RWPE1 (cell line): ENCODE measurements at places on chromosomes 16 and 17.
A peak's percentile ranks its signal among the peaks of the same experiment; 100 is the strongest.

DNA sequence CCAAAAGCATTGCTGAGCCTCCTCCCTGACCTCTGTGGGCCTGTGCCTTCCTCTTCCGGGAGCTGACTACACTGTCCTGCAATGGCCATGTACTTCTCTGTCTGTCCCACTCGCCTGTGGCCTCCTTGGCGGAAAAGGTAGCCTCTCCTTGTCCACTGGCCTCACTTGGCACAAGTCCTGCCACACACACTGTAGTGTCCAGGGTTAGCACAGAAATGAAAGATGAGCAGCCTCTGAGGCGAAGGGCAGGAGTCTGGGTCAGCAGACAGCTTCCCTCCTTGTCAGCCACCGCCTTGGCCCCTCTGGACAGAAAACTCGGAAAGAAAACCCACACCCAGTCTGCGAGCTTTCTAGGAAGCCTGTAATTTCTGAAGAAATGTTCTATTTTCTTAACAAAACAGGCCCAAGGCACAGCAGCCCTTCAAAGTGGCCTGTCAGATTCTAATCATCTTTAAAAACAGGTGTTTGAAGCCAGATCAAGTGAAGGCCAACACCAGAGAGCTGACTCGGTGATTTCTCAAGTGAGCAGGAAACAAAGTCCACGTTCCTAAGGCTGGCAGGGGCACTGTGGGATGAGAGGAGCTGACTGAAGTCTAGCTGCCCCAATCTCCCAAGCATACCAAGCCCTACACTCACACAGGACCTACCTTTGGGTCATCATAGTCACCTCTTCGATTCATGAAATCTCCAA is 67.2 kb downstream of the GTF3C1 start:
- no peak for DNase-seq

DNA sequence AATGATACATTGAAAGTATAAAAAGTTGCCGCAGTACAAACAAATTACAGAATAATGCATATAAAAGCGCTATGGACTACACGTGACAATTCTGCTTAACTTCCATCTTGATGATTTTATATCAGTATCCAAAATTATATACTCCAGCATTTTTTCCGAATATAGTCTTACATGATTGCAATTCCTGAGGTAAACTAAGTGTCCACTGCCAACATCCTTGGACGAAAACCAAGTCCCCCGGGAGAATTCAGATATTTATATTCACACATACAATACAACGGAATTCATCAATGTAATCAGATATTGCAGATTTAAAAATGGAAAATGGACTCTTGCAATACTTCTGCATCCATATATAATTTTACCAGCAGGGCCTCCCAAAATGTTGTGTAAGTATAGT is 8.9 kb upstream of the MYH11 start:
- no peak for DNase-seq

DNA sequence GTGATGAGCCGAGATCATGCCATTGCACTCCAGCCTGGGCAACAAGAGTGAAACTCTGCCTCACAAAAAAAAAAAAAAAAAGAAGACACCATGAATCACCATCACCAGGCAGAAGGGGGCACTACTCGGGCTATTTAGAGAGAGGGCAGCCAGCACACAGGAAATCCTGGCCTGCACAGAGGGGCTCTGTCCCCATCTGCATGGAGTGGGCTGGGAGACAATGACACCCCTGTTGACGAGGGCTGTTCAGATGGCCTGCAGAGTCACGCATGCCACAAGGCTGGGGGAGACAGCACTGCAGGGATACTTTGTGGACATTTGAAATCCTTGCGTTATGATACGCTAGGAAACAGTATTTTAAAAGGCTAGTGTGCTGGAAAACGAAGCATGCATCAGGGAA is 48.3 kb downstream of the CUEDC1 start:
- no peak for DNase-seq

DNA sequence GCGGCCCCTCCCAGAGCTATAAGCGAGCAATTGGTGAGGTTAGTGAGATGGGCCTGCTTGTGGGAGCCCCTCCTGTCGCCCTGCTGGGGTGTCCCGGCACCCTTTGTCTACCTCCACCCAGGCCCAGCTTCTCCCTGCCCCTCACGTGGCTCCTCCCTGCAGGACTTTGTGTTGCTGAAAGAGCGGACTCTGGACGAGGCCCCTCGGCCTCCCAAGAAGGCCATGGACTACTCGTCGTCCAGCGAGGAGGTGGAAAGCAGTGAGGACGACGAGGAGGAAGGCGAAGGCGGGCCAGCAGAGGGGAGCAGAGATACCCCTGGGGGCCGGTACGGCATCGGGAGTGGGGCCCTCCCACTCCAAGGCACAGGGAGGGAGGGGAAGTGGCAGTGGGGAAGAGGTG is 6.1 kb upstream of the C17orf107 start:
- DNase-seq = no peak

- no peak for DNase-seq
These were observed 4.2 kb upstream of the MRM1 start for GRCh38 chr17:36597226-36597625.

GRCh38 chr17:68324114-68324513 is 32.8 kb downstream of the ARSG start:
- no peak for DNase-seq

DNA sequence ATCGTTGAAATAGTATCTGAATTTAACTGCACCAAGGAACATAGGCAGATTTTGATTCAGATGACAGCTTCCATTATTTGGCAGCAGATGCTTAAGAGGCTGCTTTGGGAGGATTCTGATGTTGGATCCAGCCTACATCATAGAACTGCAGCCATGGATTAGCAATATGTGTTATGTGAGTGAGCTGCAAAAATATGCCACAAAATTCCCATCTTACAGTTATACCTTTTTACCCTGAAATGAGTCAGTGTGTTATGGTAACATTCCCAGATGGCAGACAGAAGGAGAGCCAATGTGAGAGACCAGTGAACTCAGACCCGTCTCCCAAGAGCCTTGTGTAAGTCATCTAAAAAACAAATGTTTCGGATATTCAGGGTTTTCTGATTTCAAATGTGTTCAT is 206.1 kb downstream of the CDH13 start:
- DNase-seq = no peak

GRCh38 chr17:40615068-40615840 is 32.4 kb downstream of the SMARCE1 start:
- peak; percentile 55 for DNase-seq

DNA sequence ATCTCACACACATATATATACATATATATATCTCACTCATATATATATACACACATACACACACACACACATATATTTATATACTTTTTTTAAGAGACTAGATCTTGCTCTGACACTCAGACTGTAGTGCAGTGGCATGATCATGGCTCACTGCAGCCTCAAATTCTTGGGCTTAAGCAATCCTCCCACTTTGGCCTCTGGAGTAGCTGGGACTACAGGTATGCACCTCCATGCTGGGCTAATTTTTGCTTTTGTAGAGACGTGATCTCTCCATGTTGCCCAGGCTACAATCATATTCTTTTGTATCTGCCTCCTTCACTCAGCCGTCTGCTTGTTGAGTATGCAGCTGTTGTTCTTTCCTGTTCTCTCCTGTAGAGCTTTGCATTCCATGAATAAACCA is 60.6 kb downstream of the HS3ST3B1 start:
- no peak for DNase-seq

- no peak for DNase-seq
These were observed 140.2 kb downstream of the PITPNC1 start for GRCh38 chr17:67517325-67517724.

DNA sequence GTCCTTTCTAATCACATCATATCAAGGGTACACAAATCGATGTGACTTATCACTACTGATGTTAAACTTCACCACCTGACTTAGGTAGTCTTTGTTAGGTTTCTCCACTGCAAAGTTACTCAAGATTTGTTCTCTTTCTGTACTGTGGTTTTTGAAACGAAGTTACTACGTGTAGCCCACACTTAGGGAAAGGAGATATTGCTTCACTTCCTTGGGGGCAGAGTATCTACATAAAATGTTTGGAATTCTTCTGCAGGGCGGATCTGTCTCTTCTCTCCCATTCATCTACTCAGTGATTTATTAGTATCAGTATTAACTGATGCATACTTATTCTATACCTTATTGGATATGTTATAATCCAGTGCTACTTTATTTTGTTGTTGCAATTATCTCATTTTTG is 403.6 kb upstream of the MON1B start:
- DNase-seq = peak; percentile 34

DNA sequence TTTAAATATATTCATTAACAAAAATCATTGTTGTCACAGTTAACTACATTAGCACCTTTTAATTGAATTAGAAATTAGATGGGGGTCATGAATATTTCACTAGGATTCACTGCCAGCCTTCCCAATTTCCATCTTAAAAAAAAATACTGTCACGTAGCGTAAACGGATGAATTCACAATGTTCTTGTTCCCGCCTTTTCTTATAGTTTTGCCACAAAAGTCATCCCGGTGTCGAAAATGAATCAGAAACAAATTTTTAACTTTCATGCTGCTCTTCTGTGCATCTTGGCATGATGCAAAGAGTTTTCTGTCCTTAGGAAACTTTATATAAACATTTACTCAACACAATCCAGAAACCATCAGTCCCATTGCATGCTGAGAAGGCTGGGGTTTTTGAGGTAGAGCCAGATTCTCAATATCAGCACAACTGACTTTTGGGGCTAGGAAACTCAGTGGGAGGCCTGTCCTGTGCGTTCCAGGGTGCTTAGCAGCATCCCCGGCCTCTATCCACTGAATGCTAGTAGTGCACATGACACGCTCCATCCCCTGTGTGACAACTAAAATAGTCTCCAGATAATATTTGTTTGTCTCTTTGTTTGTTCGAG is 252.9 kb upstream of the XYLT1 start:
- DNase-seq = no peak

DNA sequence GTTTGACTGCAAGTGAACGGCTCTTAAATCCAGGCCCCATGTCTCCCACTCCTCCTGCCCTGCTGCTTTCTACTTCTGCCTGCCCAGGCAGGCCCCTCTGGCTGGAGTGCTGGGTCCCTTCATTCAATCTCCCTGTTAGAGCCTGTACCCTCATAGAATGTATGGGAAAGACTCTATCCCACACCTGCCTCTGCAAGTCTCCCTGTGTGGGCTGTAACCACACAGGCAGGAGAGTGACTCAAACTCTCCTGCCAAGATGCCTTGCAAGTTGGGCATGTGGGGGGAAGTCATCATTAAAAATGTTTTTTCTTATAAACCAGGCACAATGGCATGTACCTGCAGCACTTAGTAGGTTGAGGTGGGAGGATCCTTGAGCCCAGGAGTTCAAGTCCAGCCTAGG is 77.5 kb downstream of the PLXDC1 start:
- peak; percentile 44 for DNase-seq

GRCh38 chr17:49914096-49914490 is 54.9 kb upstream of the DLX4 start:
- no peak for DNase-seq

GRCh38 chr17:18182110-18182977 is 1.3 kb upstream of the ALKBH5 start:
- no peak for DNase-seq

GRCh38 chr17:19336938-19337711 is 25.4 kb downstream of the B9D1 start:
- DNase-seq = no peak

DNA sequence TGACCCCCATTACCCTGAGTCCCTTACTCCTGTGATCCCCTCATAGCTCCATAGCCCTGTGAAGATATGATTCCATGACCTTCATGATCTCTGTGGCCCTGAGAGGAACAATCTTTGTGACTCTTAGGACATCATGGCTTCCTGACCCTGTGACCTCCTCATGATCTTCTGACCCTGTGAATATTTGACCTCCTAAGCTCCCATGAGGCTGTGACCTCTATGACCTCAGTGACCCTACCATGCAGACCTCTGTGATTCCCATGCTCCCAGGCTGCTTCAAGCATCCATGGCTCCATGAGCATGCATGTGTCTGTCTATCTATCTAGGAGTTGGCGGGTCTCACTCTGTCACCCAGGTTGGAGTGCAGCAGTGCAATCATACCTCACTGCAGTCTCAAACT is 12.1 kb downstream of the RIPOR1 start:
- no peak for DNase-seq

DNA sequence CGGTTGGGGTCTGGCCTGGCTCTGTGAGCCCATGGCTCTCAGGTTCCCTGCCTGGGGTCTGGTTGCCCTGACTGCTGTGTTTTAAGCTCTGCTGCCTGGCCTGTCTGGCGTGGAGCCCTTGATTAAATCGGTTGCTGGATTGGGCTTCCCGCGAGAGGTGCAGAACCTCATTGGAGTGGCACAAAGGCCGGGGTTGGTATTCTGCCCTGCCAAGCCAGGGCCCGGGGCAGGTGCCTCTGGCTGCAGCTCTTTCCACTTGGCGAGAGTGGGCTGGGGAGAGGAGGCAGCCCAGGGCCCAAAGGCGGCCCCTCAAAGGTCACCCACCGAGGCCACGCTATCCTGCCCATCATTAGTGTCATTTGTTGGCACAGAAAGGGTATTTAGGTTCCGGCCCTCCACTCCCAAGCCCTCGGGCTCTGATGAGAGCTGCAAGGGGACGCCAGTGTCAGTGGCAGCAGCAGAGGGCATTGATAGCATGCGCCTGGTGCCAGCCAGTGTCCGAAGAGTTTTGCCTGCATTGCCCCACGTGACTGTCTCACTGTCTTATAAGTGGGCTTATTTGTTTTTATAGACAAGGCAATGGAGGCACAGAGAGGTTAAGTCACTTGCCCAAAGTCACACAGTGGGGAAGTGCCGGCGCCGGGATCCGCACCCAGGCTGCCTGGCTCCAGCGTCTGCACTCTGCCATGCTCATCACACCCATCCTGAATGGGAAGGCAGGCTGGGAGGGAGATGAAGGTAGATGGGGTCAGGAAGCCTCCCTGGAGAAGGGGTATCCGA is 68.0 kb upstream of the CIBAR2 start:
- no peak for DNase-seq

DNA sequence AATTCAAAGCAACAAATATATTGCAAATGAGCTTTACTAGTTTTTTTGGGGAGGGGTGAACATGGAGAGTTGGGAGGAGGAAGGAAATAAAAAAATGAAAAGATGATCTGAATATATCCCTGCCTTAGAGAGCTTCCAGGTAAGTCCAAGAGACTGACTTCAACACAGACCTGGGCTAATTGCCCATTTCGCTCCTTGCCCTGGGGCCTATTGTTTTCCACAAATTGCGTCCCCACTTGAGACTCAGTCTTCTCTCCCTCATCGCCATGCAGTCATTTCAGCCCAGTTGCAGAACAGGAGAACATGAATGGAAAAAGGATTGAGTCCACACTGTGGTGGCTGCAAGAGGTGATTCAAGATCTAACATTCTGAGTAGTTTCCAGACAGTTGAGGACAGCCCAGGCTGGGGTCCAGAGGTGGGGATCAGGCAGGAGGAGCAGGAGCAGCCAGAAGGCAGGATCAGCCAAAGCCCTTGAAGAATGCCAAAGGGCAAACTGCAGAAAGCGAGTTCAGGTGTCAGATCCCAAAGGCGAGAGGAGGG is 21.6 kb upstream of the TOB1 start:
- DNase-seq = no peak

GRCh38 chr17:17665255-17665654 is 16.0 kb upstream of the RAI1 start:
- no peak for DNase-seq

DNA sequence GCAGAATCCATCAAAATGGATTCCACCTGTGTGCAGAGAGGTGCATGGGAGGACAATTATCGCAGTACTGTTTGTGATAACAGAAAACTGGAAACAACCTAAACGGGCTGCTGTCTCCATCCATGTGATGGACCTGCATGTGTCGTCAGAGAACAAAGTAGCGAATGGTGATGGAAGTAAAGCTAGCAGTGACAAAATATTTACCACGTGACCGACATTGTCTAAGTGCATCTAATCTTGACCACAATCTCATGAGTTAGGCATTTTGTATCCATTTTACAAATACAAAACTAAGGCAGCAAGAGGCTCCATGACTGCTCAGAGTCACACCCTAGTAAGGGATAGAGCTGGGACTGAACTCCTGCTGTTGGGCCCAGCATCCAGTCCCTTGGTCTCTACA is 187.3 kb downstream of the LGALS9B start:
- DNase-seq = no peak
